Adrenal gland (tissue), 19 donors: ENCODE measurements at places on chromosomes 4 and X. TPM values are rescaled to one million over a fixed set of nuclear protein-coding genes. Genes with fewer than 3 reads are reported as not detected.

GRCh38 chr4:10590896-10591295 is 93.7 kb downstream of the CLNK start:
- no peak overlapping the region for H3K27ac ChIP-seq
- no peak overlapping the region for H3K4me3 ChIP-seq
- DNase-seq, result no peak
- H3K4me1 ChIP-seq, result no peaks in the 10 kb centered on the region

DNA sequence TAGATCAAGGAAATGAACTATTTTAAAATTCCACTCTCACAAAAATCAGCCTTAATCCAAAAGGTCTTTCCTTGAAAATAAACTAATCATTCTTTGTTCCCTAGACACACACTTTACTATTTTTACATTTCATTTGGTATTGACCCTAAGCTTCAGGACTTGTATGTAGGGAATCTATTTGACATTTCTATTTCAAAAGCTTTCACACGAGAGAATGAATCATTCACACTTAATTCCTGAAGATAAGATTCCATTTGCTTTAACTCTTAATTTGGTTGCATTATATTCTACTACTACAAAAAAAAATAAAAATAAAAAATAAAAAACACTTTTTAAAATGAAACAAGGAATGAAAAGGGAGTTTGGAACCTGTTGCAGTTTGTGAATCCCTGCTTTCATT is 43.7 kb downstream of the EDNRA start:
- no peaks in the 10 kb centered on the region for H3K27me3 ChIP-seq
- no peaks in the 10 kb centered on the region for H3K36me3 ChIP-seq
- H3K4me3 ChIP-seq, result no peak overlapping the region
- peaks cover 6% of the 10 kb centered on the region for H3K4me1 ChIP-seq
- no peak for DNase-seq
- no peak overlapping the region for H3K27ac ChIP-seq

DNA sequence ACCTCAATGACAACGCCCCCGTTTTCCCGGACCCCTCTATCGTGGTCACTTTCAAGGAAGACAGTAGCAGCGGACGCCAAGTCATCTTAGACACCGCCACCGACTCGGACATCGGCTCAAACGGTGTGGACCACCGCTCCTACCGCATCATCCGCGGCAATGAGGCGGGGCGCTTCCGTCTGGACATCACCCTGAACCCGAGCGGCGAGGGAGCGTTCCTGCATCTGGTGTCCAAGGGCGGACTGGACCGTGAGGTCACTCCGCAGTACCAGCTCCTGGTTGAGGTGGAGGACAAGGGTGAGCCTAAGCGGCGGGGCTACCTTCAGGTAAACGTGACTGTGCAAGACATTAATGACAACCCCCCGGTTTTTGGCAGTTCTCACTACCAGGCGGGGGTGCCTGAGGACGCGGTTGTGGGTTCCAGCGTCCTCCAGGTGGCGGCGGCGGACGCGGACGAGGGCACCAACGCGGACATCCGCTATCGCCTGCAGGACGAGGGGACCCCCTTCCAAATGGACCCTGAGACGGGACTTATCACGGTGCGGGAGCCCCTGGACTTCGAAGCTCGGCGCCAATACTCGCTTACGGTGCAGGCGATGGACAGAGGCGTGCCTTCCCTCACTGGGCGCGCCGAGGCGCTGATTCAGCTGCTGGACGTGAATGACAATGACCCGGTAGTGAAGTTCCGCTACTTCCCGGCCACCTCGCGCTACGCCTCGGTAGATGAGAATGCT is 2.2 kb downstream of the FAT4 start:
- H3K36me3 ChIP-seq, result no peaks in the 10 kb centered on the region
- peaks cover 8% of the 10 kb centered on the region for H3K27me3 ChIP-seq
- peaks cover 15% of the 10 kb centered on the region for H3K4me1 ChIP-seq
- H3K27ac ChIP-seq, result no peak overlapping the region

DNA sequence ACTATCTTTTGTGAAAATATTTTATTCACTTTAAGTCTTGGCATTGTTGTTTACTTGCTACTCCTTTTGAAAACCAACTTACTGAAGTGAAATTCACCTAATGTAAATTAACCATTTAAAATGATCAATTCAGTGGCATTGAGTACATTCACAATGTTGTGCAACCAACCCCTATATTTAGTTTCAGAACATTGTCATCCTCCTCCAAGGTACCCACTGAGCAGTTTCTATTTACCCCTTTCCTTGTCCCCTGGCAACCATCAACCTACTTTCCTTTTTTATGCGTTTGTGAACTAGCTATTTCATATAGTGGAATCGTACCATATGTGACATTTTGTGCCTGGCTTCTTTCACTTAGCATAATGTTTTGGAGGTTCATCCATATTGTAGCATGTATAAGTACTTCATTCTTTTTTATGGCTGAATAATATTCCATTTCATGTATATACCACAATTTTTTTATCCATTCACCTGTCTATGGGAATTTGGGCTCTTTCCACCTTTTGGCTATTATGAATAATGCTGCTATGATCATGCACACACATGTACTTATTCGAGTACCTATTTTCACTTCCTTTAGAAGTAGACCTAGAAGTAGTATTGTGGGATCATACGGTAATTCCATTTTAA is 85.0 kb downstream of the WWC2 start:
- no peak overlapping the region for H3K4me3 ChIP-seq
- DNase-seq, result no peak
- no peaks in the 10 kb centered on the region for H3K27me3 ChIP-seq
- H3K27ac ChIP-seq, result no peak overlapping the region
- H3K36me3 ChIP-seq, result no peaks in the 10 kb centered on the region

DNA sequence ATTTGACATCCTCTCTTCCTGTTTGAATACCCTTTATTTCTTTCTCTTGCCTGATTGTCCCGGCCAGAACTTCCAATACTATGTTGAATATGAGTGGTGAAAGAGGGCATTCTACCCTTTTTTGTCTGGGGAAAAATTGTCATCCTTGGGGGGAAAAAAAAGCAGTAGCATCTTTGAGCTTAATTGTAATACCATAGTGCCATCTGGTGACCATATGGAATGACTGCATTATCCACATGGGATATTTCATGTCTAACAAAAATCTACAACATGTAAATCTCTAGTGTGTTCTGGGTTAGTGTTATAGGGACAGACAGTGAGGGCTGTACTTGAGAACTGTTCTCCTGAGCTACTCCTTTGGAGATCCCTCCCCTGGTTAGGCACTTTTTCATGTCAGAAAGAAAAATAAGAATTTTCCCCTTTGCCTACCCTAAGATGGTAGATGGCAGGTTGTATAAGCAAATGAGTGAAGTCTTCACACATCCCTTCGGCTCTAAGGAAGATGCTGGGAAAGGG is 26.0 kb downstream of the CAPN6 start:
- H3K36me3 ChIP-seq, result no peaks in the 10 kb centered on the region
- DNase-seq, result no peak
- peaks cover 4% of the 10 kb centered on the region for H3K27me3 ChIP-seq

DNA sequence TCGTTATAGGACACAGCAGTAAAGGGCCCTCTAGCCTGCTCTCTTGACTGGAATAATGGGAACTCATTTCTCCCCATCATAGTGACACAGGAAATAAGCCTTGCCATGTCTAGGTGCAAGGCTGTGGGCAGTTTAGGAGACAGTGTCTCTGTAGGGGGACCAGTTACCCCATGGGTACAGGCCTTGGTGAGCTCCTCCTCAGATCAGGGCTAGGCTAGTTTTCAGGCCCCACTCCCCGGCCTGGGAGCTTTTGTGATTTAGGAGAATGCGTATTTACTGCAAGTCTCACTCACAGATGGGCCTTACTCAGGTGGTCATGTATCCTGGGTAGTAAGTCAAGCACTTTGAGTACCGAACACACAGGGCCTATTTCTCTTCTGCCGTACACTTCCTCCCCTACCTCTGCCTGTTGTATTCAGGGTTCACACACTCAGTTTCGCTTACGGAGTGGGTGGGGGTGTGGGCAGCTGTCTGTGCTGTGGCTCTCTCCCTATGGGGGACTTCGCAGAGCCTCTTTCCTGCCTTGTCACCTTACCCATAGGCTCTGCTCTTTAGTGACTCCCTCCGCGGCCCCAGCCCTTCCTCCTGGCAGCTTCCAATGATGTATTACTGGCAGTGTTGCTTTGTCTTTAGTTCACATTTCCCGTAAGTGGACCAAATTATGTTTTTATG is 34.2 kb downstream of the FAM193A start:
- H3K4me3 ChIP-seq, result no peak overlapping the region
- no peak overlapping the region for H3K27ac ChIP-seq
- DNase-seq, result peak; percentile 38
- H3K36me3 ChIP-seq, result no peaks in the 10 kb centered on the region
- peaks cover 34% of the 10 kb centered on the region for H3K4me1 ChIP-seq

DNA sequence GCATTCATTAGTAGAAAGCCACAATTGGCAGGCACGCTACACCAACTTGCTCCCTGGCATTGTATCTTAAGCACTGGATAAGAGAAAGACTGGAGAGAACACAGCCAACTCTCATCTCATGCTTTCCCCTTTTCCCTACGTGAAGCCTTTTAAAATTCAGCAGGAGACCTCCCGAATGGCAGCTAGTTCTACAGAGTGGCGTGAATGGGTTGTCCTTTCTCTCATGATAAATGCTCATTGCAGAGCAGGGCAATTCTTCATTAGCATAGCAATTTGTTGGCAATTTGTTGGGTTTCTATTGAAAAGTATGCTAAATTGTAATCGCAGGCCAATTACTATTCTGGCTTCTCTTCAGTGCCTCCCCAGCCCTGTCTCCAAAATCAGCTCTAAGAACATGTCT is 48.0 kb downstream of the SEPTIN11 start:
- DNase-seq, result no peak
- peaks cover 8% of the 10 kb centered on the region for H3K4me1 ChIP-seq
- no peak overlapping the region for H3K27ac ChIP-seq
- H3K36me3 ChIP-seq, result no peaks in the 10 kb centered on the region
- H3K27me3 ChIP-seq, result no peaks in the 10 kb centered on the region

- H3K27me3 ChIP-seq, result no peaks in the 10 kb centered on the region
- no peak for DNase-seq
- no peaks in the 10 kb centered on the region for H3K4me1 ChIP-seq
- no peaks in the 10 kb centered on the region for H3K36me3 ChIP-seq
- H3K4me3 ChIP-seq, result no peak overlapping the region
- H3K27ac ChIP-seq, result no peak overlapping the region
Measured at GRCh38 chrX:9940421-9940820, 26.7 kb upstream of the CLDN34 start.

Gene UGT2A1
- total RNA-seq, result not detected

Gene TKTL2
- total RNA-seq, result not detected
